ENCODE measurements at places on chromosomes 1 and 21. TPM values are rescaled to one million over a fixed set of nuclear protein-coding genes. Genes with fewer than 3 reads are reported as not detected.

The PGLYRP3 gene
- not detected for total RNA-seq

DNA sequence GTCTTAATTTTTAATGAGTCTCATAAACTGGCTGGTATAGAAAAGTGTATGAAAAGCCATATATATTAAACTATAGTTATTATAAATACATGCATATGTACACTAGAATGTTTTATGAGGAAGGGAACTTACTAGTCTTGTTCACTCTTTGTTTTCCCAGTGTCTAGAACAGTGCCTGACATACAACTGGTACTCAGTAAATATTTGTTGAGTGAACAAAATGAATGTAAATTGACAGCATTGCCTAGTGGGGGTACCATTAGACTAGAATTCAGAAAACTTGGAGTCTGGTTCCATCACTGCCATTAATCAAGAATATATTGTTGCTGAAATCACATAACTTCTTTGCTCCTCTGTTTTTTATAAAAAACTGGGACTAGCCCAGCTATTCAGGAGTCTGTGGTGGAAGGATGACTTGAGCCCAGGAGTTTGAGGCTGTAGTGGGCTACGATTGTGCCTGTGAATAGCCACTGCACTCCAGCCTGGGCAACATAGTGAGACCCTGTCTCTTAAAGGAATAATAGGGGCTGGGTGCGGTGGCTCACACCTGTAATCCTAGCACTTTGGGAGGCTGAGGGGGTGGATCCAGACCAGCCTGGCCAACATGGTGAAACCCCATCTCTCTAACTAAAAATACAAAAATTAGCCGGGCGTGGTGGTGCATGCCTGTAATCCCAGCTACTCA is 51.1 kb downstream of the NFIA start:
- no peaks in the 10 kb centered on the region for H3K36me3 ChIP-seq
- H3K4me1 ChIP-seq, result peaks cover 18% of the 10 kb centered on the region
- H3K27me3 ChIP-seq, result no peaks in the 10 kb centered on the region
- H3K4me3 ChIP-seq, result no peak overlapping the region

GRCh38 chr1:15737324-15738319 is 1.6 kb downstream of the SLC25A34 start:
- H3K36me3 ChIP-seq, result peaks cover 29% of the 10 kb centered on the region
- H3K4me1 ChIP-seq, result peaks cover 3% of the 10 kb centered on the region
- H3K27me3 ChIP-seq, result no peaks in the 10 kb centered on the region
- H3K4me3 ChIP-seq, result no peak overlapping the region
- peak overlapping the region; percentile 89 for H3K27ac ChIP-seq
- DNase-seq, result no peak

The GPR137B gene
- 49.7 TPM for total RNA-seq

The PRMT2 gene
- total RNA-seq, result 35.1 TPM

All from heart left ventricle (tissue), 16 donors.